ENCODE measurements at places on chromosomes 1 and 21.
A peak's percentile ranks its signal among the peaks of the same experiment; 100 is the strongest.

DNA sequence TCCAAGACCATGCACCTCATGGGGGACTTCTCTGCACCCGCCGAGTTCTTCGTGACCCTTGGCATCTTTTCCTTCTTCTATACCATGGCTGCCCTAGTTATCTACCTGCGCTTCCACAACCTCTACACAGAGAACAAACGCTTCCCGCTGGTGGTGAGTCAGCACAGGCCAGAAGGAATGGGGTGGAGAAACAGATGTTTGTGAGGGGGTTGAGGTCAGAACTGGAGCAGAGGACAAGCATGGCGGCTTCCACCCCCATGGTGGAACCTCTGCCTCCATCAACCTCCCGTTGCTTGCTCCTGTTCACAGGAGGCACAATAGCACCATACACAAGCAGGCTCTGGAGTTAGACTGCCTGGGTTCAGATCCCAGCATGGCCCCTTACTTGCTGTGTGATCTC is 6.9 kb upstream of the ATXN7L2 start:
- no peak for DNase-seq

GRCh38 chr1:212230329-212230728 is 54.9 kb upstream of the PPP2R5A start:
- DNase-seq, result no peak

GRCh38 chr1:220915117-220915440 is 35.8 kb downstream of the HLX start:
- DNase-seq, result no peak

- no peak for DNase-seq
Observed at GRCh38 chr1:35864813-35865212, 18.2 kb upstream of the AGO1 start.

GRCh38 chr1:65425697-65426096 is 5.2 kb downstream of the LEPR start:
- DNase-seq, result no peak

DNA sequence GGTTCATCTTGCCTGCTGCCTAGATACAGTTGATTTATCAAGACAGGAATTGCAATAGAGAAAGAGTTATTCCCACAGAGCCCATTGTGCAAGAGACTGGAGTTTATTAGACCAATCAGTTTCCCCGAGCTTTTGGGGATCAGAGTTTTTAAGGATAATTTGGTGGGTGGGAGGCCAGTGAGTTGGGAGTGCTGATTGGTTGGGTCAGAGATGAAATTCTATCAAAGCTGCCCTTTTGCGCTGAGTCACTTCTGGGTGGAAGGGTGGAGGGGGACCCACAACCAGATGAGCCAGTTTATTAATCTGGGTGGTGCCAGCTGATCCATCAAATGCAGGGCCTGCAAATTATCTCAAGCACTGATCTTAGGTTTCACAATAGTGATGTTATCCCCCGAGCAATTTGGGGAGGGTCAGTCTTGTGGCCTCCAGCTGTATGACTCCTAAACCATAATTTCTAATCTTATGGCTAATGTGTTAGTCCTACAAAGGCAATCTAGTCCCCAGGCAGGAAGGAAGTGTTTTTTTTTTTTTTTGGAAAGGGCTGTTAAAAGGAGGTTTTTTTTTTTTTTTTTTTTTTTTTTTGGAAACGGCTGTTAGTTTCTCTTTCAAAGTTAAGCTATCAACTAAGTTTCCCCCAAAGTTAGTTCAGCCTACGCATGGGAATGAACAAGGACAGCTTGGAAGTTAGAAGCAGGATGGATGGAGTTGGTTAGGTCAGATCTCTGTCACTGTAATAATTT is 7.4 kb downstream of the SLC16A4 start:
- DNase-seq, result no peak

GRCh38 chr1:27521861-27522431 is 32.0 kb upstream of the WASF2 start:
- DNase-seq, result no peak

- no peak for DNase-seq
Observed at GRCh38 chr1:42368096-42368795, 12.3 kb upstream of the RIMKLA start.

- DNase-seq, result no peak
Observed at GRCh38 chr1:204530932-204531331, 14.7 kb downstream of the MDM4 start.

DNA sequence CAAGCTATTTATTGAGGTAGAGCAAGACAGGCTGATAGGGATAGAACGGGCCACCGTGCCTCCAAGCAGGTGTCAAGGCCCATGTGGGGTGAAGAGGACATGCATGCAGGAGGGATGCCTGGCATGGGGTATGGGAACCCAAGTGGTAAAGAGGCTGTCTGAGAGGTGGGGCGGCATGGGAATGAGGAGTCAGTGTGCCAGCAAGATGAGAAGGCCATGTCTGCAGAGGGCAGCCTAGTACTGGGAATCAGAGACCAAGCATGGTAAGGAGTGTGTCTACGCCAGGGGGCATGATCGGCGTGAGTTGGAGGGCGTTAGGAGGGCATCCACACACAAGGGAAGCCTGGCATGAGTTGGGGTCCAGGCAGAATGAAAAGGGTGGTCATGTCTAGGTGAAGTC is 303.7 kb upstream of the PLD5 start:
- DNase-seq, result no peak

- no peak for DNase-seq
Observed at GRCh38 chr21:42679319-42680057, 26.1 kb downstream of the PDE9A start.

GRCh38 chr1:160107512-160107911 is 8.0 kb upstream of the ATP1A2 start:
- DNase-seq, result no peak

DNA sequence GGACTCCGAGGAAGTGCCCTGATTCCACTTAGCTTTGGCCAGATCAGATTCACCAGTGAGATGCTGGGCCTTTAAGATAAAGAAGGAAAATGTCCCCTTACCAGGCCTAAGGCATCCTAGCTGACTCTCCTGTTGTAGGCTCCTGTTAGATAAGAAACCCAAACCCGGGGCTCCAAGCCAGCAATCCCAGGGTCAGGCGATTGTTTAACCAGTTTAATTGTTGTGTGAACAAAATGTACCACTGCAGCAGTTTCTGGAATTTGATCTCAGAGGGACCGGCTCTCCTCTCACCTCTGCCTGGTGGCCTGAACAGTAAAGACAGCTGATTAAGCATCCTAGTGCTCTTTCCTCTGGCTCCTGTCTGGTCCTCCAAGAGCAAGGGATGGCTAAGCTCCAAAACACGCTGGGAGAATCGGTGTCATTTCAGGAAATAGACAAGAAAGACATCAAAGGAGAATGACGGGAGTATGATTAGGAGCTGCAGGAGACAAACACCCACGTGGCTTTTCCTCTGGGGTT is 9.3 kb upstream of the KLHDC8A start:
- DNase-seq, result no peak

- DNase-seq, result peak; percentile 47
Observed at GRCh38 chr1:226444901-226445300, 37.0 kb upstream of the PARP1 start.

DNA sequence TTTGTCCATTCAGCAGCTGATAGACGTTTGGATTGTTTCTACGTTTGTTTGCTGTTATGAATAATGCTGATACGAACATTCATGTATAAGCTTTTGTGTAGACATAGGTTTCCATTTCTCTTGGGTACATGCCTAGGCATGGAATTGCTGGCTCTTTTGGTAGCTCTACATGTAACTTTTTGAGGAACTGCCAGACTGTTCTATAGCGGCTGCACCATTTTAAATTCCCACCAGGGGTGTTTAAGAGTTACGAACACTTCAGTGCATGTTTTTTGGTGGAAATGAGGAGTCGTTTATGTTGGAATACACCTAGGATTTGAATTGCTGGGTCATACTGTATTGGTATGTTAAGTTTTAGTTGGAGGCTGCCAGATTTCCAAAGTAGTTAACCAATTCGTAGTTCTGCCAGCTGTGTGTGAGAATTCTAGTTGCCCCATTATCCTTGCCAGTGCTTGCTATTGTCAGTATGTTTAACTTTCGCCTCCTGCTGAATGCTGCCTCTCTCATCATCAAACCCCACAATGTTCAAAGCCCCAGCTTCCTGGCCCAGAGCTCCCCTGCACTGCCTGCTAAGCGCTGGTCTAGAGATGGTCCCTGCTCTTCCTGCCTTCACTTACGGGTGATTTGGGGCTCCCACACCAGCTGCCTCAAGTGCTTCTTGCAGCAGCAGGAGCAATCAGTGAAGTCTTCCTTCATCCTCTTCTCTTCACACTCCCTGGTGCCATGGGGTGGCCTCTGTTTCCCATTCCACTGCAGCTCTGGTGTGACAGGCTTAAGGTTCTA is 81.0 kb downstream of the MAN1C1 start:
- no peak for DNase-seq

DNA sequence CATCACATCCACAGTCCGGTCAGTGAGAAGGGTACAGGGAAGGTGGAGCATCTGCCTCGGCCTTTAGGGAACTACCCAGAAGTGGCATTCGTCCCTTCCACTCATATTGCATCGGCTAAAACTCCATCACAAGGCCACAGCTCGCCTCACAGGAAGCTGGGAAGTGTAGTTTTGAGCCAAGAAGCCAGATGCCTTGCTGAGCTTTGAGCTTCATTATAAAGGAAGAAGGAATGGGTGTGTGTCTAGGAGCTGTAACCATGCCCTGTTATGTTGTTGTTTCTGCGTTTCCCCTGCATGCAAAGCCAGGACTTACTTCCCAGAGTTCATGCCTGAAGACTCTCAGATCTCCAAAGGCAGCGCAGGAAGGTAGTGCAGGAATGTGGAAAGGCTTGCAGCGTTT is 61.1 kb downstream of the OPTC start:
- DNase-seq, result no peak

GRCh38 chr21:15679630-15680029 is 50.2 kb upstream of the USP25 start:
- no peak for DNase-seq

DNA sequence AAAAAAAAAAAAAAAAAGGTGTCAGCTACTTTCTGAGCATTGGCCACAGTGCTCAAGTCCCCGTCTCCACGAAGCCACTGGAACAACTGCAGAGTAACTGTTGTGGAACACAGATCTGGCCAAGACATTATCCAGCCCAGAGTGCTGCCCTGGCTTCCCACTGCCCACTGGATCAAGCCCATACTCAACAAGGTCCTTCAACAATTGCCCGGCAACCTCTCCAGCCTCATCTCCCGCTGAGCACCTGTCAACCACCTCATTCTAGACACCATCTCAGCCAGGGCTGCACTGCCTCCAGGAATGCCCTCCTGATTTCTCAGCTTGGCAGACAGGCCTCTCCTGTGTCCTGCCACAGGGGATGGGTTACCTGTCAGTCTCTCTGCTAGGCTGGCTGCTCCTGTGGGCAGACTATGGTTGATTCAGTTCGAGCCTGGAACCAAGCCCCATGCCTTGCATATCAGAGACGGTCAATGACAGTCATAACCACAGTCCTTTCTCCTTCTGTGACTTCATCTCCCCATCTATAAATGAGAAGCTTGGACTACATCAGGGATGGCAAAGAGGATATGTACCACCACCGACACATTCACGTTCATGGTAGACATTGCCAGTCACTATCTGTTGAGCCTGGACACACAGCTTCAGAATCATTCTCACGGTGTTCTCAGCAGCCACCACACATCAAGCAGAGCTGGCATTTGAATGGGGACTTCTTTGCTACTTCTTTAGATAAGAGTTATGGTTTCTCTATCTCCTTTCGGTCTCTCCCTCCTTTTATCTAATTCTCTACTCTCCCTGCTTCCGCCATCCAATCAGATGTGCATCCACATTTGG is 76.9 kb downstream of the MRPL37 start:
- no peak for DNase-seq

- no peak for DNase-seq
Observed at GRCh38 chr1:32925403-32926162, 24.4 kb upstream of the TMEM54 start.

GRCh38 chr21:29818383-29818921 is 121.3 kb downstream of the GRIK1 start:
- no peak for DNase-seq

DNA sequence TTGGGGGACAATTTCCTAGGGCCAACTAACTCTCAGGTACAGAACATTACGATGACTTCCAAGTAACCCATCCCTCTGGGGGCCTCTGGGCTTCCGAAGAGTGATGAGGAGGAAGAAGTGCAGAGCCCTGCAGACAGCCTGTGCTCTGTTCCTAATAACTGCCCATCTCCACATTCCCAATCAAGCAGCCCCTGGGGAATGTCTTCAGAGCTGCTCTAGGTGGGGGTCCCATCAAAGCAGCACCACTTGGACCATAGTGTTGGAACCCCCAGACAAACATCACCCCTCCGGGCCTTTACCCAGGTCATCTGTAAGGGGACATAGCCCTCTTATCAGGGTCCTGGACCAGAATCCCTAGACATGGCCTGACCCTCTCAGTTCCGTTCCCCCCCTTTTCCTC is 357.3 kb downstream of the NPHP4 start:
- DNase-seq, result no peak

DNA sequence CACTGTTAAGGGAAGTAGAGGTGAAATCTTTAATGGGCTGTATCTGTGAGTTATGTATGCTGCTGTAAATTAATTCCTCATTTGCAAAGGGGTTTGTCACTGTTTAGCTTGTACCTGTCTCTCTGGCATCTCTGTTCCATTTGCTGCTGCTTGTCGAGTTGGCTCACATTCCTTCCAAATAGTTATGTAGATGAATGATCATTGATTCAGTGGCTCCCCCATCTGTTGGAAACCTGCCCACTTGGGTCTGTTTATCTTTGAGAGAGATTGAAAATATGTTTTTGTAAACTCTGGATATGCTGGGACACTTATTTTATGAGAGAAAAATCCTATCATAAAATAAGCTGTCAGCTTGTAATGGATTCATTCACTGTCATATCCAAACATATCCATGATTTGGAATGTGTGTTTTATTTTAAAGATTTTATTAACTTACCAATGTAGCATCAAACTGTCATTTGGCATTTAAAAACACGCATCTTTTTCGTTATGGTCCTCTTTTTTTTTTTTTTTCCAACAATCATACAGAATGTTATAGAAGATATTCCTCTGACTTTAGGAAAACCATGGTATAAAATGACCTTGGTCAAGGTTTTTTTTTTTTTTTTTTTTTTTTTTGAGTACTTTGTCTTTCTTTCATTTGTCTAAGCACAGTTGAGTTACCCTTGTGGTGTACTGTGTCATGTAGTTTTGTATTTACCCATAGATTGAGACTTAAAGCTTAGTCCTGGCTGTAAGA is 3.5 kb downstream of the RYR2 start:
- no peak for DNase-seq

All from activated T-cell treated with anti-CD3 and anti-CD28 coated beads for 24 hours (primary cell).